GM23338 (cell line): ENCODE measurements at places on chromosomes 13 and 19. TPM values are rescaled to one million over a fixed set of nuclear protein-coding genes. Genes with fewer than 3 reads are reported as not detected.

GRCh38 chr19:10010247-10010691 lies at the start of gene COL5A3:
COL5A3 (minus strand) TSS chr19:10010504; CDS start chr19:10010385, 119 bp downstream.
- DNase-seq, result peak; percentile 72

The VPS36 gene
- total RNA-seq, result 33.8 and 36.2 TPM in 2 replicates

- DNase-seq, result no peak
Observed at GRCh38 chr13:38341149-38341692, 8.4 kb upstream of the UFM1 start.

- no peak for DNase-seq
Observed at GRCh38 chr13:75226733-75227435, 255.1 kb downstream of the TBC1D4 start.

GRCh38 chr13:99522298-99522697 lies 21.0 kb downstream of the TM9SF2 start:
- DNase-seq, result no peak
